ENCODE measurements at places on chromosomes 2 and 18. TPM values are rescaled to one million over a fixed set of nuclear protein-coding genes. Genes with fewer than 3 reads are reported as not detected.

Gene RAPH1
- total RNA-seq: 16.8 TPM

Gene AQP12B
- total RNA-seq: not detected

Gene HSPD1
- 532 TPM for total RNA-seq

Gene DYSF
- 10.6 TPM for total RNA-seq

Gene SPIRE1
- 36.4 TPM for total RNA-seq

Gene TCF4
- 0.74 TPM for total RNA-seq

Data from PC-9 (cell line).